ENCODE measurements at places on chromosomes 13 and 19.

- no peak for DNase-seq
Observed at GRCh38 chr19:4385291-4386040, 14.9 kb downstream of the SH3GL1 start.

DNA sequence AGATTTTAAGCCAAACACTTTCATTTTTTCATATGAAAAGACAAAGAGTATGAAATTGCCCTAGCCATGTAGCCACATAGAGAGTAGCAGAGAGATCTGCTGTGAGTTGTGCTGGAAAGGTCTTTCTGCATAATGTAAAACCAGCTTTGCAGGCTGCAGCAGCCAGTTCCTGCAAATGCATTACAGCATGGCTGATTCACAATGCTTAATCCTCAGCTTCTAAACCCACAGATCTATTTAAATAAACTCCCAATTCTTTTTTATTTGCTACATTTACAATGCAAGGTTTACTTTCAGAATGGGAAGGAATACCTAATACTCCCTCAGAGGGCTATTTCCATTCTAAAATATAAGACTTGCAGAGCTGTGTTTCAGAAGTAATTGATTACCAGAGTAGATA is 185.6 kb upstream of the STARD13 start:
- DNase-seq: peak; percentile 17

- DNase-seq: no peak
Observed at GRCh38 chr13:70585109-70585508, 476.9 kb upstream of the KLHL1 start.

- peak; percentile 36 for DNase-seq
Observed at GRCh38 chr19:2887391-2887914, 13.3 kb upstream of the ZNF57 start.

DNA sequence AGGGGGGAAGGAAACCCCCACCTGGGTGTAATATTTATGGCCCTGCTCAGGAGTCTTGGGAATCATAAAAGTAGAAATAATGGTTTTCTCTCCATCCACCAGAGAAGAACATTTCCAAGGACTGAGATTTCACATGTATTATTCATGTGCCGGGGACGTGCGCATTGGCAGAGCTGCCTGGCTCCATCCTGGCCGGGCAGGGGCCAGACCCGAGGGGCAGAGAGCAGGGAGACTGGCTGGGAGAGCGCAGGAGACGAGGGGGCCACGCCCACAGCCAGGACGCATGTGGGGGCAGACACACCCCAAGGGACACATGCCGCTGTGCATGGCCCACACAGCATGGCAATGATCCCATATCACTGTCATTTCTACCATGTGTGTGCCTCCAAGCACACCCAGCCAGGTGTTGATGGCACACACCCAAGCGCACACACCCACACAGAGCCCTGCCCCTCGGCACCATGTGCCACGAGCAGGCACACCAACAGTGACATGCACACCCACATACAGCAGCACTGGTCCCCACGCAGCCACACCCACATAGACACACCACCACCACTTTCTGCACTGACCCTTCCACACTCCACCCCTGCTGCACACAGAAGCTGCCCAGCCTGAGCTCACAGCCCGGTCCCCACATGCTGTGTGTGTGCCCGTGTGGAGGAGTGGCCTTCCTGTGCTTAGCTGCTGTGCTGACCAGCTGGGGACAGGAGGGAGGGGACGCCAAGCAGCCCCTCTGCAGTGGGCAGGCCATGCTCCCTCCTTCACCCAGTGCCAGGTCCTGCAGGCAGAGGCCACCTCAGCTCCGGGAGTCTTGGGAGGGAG is 39.3 kb downstream of the CEBPG start:
- DNase-seq: no peak

GRCh38 chr13:94343243-94343585 is 136.3 kb downstream of the DCT start:
- DNase-seq: peak; percentile 47

DNA sequence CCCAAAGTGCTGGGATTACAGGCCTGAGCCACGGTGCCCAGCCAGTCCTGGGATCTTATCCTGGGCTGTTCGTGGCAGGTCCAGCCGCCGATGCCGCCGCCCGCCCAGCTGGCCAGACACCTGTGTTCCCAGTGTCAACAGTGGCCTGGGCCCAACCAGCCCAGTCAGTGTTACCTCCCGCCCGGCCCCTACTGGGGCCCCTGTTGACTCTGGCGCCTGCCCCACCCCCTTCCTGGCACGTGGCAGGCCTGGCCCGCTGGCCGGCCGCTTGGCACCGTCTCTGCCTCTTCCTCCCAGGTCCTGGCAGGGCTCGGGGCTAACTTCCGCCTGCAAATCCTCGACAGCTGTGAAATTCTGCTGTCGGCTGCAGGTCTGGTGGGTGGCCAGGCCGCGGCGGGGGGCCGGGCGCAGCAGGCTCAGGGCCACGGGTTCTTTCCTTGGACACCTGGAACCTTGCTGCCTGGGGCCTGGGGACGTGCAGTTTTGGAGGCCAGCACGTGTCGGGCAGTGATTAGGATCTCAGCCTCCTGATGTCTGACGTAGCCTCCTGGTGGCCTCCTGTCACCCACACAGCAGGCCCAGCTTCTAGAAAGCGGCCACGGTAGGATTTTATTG is 9.1 kb downstream of the ARID3A start:
- DNase-seq: peak; percentile 13

GRCh38 chr19:34365463-34366401 is 736 bp downstream of the GPI start:
- no peak for DNase-seq

DNA sequence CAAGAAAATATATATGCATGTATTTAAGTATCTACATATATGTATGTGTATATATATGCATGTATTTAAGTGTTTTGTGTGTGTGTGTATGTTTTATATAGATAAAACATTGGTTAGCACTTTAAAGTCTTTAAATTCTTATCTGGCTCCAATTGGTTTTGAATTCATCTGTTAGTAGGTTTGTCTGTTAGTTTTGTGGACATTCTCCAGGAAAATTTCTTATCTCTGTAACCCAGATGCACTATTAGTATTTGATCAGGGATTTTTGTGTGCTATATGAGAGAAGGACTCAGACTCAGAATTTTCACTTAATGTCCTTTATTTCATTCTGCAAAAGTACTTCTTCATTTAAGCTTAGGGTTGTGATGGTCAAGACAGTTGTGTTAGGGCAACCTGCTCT is 103.1 kb downstream of the ITGBL1 start:
- no peak for DNase-seq

- no peak for DNase-seq
Observed at GRCh38 chr13:105363261-105364190, 1171.9 kb downstream of the EFNB2 start.

DNA sequence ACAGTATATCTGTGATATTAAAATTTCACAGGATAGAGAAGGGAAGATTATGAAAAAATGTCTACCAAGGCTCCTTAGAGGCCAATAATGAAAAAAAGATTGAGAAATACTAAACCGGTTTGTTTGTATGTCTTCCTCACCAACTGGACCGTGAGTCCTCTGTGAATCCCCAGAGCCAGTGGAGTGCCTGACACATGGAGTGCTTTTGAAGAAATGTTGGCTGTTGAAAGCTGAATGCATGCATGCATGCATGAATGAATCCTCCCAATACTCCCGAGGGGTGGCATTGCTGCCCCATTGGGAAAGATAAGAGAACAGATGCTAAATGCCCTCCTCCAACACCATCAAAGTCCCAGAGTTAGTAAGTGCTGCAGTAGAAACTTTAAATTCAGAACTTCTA is 152.7 kb upstream of the SERP2 start:
- no peak for DNase-seq

- DNase-seq: peak; percentile 29
Observed at GRCh38 chr19:33621811-33622504, at the start of gene CHST8. TSS of gene CHST8 (plus strand) at chr19:33621953. CDS start at chr19:33689262, 67,309 bp downstream.

DNA sequence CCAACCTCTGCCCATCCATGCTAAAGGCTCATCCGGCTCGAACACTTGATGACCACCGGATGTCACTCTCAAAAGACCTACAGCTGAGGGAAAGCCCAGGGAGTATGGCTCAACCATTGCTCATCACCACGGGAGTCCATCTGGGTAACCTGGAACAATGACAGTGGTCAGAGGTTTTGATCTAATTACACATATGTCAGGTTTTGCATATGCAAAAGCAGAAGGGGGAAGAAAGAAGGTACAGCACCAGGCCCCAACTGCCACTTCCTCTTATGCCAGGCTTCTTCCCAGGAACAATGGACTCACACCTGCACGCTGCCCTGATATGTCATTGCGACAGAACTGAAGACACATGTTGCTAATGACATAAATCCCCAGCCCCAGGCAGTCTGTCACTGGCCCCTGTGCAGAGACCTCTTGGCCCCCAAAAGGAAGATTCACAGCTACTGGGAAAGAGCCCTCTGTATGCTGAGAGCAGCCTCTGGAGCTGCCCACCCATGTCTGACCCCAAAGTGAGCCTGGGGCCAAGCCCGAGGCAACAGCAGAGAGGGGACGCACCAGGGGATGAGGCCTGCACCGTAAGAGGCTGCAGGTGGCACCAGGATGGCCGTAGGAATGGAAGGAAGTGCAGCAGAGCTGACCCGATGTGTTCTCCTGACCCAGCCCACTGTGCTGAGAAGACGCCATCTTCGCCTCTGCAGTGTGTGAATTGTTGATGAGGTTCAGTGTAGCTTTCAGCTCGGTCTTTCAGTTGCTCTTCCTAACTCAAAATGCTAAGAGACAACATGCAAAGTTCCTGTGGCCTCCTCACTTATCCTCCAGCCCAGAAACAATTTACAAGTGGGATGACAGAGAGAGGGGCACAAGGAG is 26.3 kb downstream of the EPS15L1 start:
- DNase-seq: no peak

DNA sequence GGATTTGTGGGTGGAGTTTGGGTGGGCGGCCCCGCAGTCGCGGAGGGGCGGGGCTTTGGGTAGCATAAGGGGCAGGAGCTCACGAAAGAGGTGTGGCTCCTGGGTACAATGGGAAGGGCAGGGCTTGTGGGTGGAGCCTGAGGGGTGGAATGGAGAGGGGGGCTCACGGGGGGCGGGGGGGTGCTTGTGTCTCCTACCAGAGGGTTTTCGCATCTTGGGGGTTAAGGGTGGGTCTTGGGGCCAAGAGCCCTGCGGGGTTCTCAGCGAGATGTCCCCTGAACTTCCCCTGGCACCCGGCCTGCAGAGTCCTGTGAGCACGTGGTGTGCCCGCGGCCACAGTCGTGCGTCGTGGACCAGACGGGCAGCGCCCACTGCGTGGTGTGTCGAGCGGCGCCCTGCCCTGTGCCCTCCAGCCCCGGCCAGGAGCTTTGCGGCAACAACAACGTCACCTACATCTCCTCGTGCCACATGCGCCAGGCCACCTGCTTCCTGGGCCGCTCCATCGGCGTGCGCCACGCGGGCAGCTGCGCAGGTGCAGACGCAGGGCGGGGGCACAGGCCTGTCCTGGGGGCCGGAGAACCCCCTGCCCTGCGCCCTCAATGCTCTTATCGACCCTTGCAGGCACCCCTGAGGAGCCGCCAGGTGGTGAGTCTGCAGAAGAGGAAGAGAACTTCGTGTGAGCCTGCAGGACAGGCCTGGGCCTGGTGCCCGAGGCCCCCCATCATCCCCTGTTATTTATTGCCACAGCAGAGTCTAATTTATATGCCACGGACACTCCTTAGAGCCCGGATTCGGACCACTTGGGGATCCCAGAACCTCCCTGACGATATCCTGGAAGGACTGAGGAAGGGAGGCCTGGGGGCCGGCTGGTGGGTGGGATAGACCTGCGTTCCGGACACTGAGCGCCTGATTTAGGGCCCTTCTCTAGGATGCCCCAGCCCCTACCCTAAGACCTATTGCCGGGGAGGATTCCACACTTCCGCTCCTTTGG is 5.1 kb downstream of the FSTL3 start:
- no peak for DNase-seq

DNA sequence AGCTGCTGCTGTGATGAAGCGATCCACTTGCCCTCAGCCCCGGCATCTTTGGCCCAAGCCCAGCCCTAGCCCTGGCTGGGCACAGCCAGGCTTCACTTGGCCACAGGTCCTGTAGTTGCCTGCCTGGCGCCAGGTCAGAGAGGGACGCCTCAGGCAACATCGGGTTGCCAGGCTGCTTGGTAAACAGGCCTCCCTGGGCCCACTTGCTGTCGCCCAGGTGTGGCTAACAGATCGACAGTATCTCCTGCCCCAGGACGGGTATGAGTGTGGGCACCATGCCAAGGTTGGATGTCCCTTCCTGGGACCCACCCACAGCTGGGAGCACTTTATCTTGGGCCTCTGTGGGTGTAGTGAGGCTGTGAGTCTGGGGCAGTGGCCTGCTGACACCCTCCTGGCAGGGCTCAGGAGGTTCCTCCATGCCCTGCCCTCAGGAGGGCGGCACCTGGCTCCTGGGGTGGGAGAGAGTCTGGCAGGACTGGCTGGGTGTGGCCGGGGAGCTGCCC is 27.8 kb downstream of the CARM1 start:
- DNase-seq: no peak

DNA sequence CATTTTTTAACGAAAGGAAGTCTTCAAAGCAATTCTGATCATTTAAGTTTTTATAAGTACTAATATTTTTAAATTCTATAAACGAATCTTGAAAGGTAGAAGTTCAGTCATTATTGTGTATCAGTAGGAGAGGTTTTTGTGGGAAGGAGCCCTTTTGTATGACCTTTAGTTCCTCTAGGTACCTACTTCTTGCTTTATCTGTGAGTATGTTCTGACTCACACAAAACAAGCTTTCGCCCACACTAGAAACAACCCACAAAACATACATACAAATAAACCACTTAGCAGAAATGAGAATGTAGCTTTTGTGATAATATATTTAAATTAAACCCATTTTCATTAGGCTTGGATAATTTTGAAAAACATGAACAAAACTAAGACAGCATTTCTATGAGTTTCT is 27.8 kb downstream of the ERCC5 start:
- no peak for DNase-seq

DNA sequence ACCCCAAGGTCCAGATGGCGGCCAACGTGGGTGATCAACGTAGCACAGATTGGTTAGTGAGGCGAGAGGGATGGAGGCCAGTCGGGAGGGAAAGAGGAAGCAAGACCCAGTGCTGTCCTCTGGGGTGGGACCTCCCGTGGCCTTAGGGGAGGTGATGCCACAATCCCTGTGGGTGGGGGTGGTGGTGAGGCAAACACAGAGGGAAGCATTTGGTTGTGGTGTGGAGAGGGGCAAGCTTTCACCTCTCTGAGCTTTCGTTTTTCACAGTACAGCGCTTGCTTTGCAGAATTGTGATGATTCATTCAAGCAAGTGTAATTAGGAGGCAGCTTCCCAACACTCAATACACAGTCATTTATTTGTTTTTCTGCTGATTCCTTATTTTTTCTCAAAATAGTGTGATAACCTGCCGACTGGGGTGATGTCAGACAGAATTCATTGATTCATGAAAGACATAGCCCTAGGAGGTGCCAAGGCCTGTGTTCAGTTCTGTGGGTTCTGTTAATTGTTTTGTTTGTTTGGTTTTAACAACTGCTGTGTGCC is 2.4 kb downstream of the LENG8 start:
- no peak for DNase-seq

DNA sequence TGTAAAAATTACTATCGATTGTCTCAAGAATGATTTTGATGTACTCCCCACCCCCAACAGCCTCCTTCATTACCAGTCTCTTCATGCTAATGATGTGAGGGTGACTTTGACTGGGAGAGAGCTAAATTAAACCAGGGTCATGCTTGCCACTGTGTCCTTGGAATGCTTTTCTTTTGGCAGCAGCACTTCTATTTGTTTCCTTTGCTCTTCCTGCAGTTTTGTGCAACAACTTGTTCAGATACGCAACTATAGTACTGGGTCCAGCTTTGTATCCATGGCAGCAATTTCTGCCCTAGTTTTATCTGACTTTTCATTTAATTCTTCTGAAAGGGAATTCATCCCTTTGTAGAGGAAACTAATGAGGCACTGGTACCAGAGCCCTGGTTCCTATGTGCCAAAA is 2792.1 kb downstream of the PCDH9 start:
- no peak for DNase-seq
